ENCODE measurements at places on chromosomes 6 and 20.

DNA sequence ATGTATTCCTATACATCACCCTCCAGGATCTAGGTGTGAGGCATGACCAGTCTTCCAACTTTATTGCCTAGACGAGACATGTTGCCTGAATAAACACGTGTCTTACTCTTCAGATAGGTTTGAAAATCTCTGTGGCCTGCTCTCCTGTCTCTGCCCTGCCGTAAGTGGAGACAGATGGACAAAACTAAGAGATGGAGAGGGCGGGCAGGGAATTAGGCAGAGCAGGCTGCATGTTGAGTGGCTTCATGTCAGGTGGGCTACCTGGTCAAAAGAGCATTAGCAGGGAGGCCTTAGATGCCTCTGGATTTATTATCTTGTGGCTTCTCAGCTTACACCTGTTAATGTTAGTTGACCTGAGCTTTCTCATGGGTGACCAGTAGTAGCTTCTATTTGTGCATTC lies 59.0 kb upstream of the TULP4 start:
- no peak for DNase-seq

DNA sequence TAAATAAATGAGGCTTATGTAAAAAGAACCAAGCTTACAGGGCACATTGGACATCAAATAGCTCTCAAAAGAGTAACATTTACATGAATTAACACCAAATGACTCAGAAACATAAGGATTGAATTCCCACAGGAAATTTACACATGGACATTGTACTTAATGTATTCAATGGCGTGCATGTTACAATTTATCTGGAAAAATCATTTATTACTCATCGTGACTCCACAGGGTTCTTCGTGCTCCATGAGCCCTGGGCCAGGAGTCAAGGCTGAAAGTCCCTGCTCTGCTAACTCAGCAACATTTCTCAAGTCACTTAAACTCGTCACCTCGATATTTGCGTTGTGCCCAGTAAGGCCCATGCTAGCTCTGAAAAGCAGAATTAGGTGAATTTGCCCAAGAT lies 158.5 kb downstream of the PHACTR1 start:
- DNase-seq: no peak

DNA sequence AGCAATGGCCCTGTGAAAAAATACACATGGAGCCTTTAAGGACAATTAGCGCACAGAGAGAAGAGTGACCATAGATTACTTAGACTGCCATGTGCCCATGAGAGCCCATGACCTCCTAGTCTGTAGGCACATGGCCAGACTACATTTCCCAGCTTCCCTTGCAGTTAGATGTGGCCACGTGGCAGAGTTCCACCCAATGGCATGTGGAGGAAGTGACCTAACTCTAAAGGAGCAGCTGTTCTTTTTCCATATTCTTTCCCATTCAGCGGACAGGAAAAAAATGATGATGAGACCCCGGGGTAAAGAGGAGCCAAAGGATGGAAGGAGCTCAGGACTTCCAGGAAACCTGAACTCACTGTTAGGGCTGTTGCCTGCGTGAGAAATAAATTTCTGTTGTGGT lies 116.6 kb downstream of the CBLN4 start:
- no peak for DNase-seq

DNA sequence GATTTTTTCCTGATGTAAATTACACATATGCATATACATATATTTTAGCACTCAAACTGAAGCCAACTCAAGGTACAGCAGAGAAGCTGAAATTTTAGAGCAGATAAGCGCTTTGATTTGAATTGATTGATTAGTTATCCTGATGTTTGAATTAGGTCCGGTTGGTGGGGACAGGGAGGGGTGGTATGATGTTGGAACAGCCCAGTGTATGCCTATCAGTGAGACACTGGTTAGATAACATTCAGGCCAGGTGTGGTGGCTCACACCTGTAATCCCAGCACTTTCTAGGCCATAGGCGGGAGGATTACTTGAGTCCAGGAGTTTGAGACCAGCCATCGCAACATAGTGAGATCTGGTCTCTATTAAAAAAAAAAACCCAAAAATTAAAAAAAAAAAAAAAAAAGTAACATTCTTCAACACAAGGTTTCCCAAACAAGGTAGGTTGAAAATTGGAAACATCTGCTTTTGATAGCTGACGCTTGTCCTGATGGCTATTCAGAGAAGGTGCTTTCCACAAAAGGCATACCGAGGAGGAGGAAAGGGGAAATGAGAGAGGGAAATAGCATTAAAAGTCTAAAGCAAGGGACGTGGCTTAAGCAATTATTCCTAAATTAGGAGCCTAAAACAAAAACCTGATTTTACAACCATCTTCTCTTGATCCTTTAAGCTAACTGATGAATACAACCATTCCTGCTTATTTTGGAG lies 288.4 kb upstream of the JARID2 start:
- DNase-seq: peak; percentile 67

DNA sequence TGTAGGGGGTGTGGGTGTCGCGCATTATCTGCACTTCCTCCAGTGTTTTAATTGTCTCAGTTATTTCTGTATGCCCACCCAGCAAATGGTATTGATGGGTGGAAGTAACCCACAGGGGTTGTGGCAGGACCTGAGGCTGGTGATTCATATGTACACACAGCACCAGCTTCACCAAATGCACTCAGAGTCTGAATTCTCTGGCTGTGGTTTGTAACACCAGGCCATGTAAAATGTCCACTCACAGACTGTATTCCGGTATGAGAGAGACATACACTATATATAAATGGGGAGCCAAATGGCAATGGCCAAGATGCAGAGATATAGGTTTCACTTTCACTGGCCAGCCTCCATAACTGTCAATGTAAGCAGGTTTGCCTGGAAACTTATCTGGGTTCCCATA lies 76.3 kb upstream of the FBXL4 start:
- no peak for DNase-seq

DNA sequence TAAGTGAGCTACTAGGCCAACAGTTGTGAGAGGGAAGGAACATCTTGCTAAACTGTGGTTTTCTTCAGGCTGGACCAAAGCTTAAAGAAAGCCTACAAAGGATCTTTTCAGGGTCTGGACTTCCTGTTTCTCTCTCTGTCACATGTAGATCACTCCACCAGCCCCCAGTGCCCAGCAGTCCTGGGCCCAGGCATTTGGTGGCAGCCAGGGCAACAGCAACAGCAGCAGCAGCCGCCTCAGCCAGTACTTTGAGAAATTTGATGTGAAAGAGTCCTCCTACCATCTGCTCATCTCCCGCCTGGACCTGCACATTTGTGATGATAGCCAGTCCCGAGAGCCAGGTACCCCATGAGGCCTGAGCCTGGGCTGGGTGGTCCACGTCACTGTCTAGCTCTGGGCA lies 44.1 kb downstream of the BLTP3A start:
- peak; percentile 92 for DNase-seq

DNA sequence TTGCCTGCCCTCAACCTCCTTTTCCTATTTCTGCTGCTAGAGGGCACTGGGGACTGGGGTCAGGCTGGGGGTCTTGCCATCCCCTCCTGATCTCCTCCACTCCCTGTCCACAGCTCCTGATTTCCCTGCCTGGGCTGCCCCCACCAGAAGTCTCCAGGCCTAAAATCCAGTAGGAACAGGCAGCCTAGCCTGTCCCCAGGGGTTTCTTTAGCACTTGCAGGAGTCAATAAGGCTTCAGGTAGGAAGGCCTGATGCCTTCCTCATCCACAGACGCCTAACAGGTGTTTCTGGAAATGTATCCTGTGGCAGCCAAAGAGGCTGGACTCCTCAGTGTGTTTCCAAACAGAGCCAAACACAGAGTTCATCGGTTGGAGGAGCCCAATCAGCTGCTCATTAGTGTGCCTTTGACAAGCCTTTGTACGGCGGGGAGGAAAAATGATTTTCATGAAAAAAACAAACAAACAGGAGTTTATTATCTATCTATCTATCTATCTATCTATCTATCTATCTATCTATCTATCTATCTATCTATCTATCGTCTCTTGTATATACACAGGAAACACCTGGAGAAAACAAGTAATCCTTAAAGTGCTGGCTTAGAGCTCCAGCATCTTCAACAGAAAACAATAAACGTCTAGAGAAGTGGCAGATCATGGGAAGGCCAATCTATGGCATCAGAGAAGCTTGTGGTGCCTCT lies 3.7 kb upstream of the RAET1E start:
- DNase-seq: no peak
